NCI-H1048 (cell line): ENCODE measurements at places on chromosomes 5 and 9.

GRCh38 chr5:176387384-176387925 lies 943 bp downstream of the NOP16 start:
- no peak for DNase-seq

- DNase-seq = no peak
These were observed 37.9 kb downstream of the LHFPL2 start for GRCh38 chr5:78610636-78611035.

GRCh38 chr5:149824120-149824519 lies 94.0 kb downstream of the PPARGC1B start:
- no peak for DNase-seq

- DNase-seq = no peak
These were observed 175.1 kb downstream of the CCDC192 start for GRCh38 chr5:127878174-127878750.

- DNase-seq = no peak
These were observed 29.0 kb upstream of the SSBP2 start for GRCh38 chr5:81779916-81780266.

GRCh38 chr5:142426129-142427014 lies 101.6 kb upstream of the SPRY4 start:
- DNase-seq = no peak

DNA sequence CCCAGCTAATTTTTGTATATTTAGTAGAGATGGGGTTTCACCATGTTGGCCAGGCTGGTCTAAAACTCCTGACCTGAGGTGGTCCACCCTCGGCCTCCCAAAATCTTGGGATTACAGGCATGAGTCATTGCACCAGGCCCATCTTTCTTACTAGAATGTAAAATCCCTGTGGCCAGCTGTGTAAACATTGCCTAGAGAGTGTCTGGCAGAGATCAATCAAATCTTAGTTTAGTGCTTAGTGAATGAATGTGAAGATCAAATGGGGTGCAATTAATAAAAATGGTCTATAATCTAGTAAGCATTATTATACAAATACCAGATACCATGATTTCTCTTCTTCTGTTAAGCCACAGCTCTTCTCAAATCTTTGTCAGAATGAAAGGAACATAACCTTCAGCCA lies 289.9 kb downstream of the KCTD16 start:
- no peak for DNase-seq

GRCh38 chr9:6356441-6356840 lies 28.3 kb downstream of the TPD52L3 start:
- no peak for DNase-seq

DNA sequence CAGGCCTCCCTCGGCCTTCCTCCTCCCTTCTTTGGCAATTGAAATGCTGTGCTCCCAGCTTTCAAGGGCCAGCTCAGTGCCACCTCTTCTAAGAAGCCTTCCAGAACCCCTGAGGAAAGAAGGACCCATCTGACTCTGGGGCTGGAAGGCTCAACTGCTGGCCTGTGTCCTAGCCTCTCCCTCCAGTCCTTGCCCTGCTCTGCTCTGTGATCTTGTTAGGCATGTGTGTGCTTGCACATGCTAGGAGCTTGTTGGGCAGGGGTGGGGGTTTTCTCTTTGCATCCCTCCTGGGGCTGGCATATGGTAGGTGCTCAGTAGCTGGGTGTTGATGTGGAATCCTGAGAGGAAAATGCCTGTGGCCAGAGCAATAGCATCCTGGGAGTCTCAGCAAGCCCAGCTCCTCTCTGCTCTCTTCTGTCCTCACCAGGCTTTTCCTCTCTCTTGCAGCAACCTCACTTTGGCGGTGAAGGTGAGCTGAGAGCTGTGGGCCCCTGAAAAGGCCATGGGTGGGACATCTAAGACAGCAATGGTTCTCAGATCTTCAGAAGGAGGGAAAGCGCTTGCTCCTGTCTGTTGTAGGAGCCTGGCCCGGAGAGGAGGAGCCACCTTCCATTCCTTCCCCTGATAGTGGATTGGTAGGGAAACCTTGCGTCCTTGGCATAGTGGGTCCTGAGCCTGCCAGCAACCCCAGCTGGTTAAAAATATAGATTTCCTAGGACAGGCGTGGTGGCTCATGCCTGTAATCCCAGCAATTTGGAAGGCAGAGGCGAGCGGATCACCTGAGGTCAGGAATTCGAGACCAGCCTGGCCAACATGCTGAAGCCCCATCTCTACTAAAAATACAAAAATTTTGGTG lies 9.9 kb downstream of the DOLK start:
- no peak for DNase-seq

- no peak for DNase-seq
These were observed 223.2 kb downstream of the PBX3 start for GRCh38 chr9:125970340-125970739.

DNA sequence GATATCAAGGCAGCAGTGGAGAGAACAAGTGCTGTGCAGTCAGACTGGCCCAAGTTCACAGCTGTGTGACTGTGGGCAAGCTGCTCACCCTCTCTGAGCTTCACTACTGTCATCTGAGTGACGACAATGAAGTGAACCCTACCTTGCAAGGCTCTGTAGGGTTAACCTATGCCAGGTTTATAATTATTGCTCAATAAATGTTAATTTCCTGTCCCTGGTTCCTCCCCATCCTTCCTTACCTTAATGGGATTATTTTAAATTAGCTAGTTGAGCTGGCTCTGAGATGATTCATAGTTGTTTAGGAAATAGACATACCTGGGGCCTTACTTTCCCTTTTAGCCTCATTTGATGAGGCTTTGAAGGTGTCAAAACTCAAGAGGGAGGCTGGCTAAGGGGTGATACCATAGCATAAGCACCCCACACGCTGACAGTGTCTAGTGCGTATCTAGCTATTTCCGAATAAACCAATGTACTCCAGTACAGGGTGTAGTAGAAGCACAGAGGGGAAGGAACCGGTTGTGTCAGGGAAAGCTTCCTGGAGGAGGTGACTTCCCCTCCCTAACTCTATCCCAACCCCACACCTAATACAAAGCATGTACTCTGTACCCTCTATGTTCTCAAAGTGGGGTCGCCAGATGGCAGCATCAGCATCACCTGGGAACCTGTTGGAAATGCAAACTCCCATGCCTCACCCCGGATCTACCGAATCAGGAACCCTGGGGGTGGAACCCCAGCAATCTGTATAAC lies 63.3 kb upstream of the SLC25A51 start:
- no peak for DNase-seq

GRCh38 chr9:127549751-127550150 lies 62.3 kb upstream of the STXBP1 start:
- DNase-seq = no peak

GRCh38 chr9:1049641-1050040 lies 516 bp upstream of the DMRT2 start:
- DNase-seq = no peak

DNA sequence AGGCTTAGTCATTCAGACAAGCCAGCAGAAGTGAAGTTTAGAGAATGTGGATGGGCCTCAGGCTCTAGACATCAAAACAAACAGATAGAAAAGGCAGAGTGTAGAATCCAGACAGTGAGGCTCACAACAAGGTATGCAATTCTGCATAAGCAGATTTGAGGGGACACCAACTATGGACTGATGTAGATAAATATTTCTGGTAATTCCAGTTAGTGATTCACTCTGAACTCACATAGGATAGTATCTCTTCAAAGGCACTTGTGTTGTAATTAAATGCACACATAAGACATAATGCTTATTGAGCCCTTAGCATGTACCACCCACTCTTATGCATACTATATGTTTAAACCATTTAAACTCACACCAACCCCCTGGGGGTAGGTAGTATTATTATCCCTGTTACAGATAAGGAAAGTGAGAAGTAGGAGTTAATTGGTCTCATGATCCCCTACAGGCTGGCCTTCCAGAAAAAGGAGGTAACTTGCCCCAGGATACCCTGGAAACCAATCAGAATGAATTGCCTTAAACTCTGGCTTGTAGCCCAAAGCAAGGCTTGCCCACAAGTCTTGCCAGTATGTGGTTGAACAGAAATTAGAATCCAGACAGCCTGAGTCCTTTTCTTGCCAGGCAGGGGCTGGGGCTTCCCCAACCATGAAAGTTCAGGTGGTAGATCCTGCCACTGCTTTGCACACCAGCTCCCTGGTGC lies 39.5 kb upstream of the HSPB3 start:
- no peak for DNase-seq

DNA sequence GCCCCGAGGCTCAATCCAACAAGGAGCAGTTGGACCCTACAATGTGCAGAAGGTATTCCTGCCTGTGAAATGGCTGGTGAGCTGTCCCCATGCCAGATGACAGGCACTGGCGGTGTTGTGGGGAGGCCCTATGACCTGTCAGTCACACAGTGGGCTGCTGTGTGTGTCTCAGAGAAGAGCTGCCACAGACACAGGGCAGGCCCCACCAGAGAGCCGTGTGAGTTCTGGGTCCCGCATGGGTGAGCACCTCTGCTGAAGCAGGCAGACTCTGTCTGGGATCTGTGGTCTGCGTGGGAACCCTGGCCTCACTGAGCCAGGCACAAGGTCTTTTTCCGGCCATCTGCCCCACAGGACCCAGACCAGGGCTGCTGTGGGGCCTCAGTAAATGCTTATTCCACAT lies 37.3 kb upstream of the PITX1 start:
- no peak for DNase-seq

DNA sequence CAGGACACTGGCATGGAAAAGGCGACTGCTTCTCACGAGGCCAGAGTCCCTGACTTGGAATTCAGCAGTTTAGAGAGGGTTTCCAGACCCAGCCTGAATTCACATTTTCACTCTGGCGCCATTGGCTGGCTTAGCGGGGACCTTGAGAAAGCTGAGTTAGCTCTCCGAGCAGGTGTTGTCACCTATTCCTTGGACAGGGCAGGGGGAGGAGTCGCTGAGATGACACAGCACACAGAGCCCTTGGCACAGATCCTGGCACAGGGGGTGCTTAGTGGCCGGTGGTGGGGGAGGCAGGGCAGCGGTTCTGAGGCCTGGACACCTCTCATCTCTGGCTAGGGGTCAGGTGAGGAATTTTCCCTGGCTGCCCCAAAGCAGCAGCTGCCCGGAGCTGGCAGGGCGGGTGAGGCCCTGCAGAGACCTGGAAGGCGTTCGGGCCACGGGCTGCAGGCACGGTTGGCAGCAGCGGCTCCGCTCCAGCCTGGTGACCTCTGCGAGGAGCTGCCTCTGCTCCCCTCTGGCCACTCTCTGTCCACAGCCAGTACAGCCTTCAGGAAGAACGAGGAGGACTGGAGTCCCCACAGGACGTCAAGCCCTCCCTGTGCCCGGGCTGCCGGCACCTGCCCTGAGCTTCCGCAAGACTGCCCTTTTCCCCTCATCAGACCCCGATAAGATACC lies 72.4 kb upstream of the RAPGEF1 start:
- no peak for DNase-seq

GRCh38 chr5:159992566-159992965 lies 16.4 kb upstream of the TTC1 start:
- DNase-seq = no peak

DNA sequence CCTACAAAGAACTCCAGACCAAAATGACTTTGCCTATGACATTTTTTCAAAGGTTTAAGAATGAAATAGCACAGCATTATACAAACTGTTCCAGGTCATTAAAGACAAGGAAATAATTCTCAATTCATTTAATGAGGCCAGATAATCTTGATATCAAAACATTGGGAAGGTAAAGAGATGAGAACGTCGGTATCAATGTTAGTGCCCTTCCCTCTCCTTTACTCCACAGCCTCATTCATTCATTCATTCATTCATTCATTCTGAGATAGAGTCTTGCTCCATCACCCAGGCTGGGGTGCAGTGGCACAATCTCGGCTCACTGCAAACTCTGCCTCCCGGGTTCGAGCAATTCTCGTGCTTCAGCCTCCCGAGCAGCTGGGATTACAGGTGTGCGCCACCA lies 64.0 kb downstream of the NACC2 start:
- DNase-seq = no peak

GRCh38 chr9:135765416-135765815 lies 63.4 kb downstream of the KCNT1 start:
- no peak for DNase-seq
